ENCODE measurements at places on chromosomes 1 and 21.

- no peak for DNase-seq
Observed at GRCh38 chr1:96259399-96259798, 462.2 kb upstream of the PTBP2 start.

DNA sequence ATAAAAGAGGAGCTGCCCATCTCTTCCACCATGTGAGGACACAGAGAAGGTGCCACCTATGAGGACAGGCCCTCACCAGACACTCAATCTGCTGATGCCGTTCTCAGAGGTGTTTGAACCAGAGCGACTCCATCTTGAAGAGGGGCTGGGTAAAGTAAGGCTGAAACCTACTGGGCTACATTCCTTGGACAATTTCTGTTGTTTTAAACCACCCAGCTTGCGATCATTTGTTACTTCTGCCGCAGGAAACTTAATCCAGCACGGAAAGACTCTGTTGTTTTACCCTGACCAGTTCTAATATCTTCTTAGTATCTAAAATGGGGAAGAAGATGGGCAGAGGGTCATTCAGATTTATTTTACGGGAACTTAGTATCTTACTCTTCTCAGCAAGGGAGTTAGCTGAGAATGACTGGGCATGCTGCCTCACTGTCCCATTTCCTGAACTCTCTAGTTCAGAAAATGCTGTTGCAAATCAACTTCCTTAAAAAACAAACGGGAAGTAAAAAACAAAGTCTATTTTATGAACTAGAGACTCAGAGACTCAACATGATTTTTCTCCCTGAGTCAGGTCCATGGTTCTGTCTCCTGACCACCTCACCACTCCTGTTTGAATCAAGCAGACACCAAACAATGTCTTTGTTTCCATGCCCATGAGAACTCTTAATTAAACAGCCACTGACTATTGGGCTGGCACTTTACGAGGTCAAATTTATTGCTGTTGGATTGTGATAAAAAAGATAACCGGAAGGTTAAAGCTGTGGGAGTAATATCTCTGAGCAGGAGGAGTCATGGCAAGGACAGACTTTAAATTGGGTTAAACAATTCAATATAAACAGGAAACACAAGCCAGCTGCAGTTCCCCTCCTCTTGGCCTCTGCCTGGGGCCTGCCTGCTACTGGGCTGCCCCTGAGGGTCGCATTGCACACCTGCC, 23.8 kb upstream of the IFNAR1 start:
- DNase-seq = no peak

GRCh38 chr1:204003536-204003935, 69.4 kb upstream of the SOX13 start:
- no peak for DNase-seq

- DNase-seq = no peak
Observed at GRCh38 chr1:221732052-221732451, 9.8 kb downstream of the DUSP10 start.

- no peak for DNase-seq
Observed at GRCh38 chr1:203669739-203670138, 43.1 kb downstream of the ATP2B4 start.

GRCh38 chr1:17892851-17893250, 137.7 kb downstream of the ACTL8 start:
- no peak for DNase-seq

- no peak for DNase-seq
Observed at GRCh38 chr1:186002406-186002805, 268.2 kb downstream of the HMCN1 start.

DNA sequence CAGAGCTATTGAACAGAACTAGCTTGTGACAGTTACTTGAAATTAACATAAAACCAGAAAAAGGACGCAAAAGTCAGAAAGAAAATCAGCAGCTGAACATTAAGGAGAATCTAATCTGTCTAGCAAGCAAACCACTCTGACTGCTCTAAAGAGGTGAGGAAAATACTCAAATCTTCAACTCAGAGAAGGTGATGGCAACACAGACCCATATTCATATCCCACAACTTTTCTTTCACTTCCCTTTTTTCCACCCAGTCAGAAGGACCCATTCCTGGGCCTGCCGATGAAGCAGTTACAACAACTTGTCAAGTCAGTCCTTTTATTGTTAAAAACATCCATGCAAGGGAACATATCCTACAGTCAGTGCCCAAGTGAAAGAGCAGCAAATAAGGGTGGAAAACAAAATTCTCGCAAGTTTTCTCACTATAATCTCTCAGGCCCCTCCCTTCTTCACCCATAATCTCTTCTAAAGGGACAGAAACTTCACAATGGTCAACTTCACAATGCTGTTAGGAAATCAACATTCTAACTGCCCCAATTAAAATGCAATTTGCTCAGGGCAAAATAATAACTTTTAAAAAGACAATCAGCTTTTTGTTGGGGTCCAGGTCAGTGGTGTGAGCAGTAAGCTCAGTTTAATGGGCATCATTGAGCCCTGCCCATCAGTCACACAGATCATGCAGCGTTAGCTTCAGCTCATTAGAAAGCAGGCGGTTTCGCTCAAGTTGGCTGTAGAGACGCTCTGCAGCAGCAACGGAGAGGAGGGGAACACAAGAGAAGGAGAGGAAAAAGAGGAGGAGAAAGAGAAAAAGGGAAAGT, 3.6 kb upstream of the NUP210L start:
- DNase-seq = no peak

DNA sequence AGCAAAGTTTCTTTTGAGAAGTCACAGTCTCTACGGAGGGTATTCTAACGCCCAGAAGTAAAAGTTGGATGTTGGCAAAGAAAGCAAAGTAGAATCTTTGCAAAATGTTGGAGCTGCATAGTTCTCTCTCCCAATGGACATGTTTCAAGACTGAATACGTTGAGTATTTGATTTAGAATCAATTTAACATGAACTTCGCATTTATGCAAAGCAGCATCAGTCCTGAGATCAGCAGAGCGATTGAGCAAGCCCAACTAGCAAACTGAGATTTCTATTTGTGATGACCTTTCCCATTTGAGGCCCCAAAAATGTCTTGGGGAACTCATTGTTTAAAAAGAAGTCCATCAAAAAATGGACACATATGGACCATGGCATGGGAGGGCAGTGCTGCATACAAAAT, 8.0 kb downstream of the RUNX1 start:
- no peak for DNase-seq

DNA sequence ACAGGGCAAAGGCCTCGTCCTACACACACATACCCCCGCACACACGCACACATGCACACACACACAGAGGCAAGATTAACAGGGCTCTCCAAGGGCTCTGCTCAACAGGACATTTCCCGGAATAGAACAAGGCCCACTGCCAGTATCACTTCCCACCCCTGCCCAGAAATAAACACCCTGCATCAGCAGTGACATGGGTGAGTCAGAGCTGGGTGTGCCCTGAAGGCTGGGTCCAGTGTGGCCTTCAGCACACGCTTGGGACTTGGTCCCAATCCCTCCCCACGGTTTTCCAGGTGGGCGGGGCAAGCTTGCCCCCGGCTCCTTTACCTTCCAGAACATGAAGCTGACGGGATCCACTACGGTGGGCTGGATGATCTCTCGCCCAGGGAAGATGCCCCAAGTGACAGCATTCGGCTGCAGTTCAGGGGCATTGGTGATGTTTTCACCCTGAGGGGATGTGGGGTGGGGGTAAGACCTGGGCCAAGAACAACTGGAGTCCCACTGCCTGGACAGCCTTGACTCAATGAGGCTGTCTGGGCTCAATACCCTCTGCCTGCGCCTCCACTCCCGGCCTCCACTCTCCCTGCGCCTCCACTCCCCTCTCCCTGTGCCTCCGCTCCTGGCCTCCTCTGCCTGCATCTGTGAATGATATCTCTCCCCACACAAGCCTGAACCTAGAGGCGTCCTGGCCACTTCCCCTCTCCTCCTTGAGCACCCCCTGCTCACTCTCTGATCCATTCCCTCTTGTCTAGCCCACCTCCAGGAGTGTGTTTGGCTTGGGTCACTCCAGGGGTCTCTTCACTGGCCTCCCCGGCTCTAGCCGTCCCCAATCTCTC, 14.7 kb downstream of the MTHFR start:
- no peak for DNase-seq

GRCh38 chr21:43908167-43908566, 43.1 kb downstream of the AGPAT3 start:
- no peak for DNase-seq

GRCh38 chr1:61083013-61083806, 849 bp downstream of the NFIA start:
- peak; percentile 15 for DNase-seq

DNA sequence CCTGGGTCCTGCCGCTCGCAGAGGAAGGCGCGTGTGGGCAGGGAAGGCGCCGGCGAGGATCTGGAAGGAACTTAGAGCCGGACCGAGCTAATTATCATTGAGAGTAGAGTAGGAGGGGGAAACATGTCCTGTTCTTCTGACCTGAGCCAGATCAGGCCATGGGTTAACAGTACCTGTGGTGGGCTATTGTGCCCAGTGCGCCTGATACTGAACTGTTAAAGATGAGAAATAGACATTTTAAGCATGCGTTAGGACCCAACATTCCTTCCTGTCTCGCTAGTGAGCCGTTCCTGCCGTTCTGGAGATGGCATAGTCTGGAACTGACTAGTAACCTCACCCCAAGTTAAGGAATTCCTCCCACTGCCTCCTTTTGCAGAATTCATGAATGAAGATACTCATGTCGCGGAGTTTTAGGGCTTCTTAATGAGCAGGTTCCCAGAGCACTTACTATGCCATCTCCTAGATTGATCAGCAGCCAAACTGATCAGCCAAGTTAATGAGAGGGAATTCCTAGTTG, 870 bp downstream of the STRIP1 start:
- DNase-seq = no peak

DNA sequence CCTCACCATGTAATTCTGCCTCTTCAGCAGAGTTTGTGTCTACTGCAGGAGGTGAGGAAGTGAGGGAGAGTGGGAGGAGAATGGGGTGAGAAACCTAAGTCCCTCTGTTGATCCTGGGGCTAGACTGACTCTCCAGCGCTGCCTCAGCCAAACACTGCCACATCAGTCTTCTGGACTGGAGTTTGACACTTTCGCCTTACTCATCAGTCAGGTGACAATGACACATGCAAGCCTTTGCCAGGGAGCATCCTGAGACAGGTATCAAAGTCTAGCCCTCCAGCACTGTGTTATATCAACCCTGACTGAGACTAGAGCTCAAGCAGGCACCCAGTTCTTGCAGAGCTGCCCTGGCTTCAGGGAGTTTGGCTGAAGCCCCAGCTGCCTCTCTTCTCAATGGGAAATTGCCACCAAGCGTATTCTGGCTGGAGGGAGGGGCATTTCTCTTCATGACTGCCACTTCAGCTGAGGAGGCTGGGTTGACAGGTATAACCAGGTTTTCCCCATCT, 33.3 kb upstream of the SUCO start:
- DNase-seq = peak; percentile 4

DNA sequence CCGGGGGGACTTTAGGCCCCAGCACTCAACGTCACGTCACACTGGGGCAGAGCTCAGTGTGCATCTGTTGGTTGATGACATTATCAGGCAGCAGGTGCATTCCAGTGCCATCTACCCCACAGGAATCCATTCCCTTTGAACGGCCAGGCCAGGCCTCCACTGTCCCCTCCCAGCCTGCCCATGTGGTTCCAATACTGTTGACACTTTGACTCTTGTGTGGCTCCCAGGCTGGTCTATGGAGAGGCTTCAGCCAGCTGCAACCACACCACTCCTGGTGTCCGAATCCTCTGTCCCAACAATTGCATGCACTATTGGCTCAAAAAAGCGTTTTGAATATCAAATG, 92.0 kb upstream of the SIM2 start:
- no peak for DNase-seq

DNA sequence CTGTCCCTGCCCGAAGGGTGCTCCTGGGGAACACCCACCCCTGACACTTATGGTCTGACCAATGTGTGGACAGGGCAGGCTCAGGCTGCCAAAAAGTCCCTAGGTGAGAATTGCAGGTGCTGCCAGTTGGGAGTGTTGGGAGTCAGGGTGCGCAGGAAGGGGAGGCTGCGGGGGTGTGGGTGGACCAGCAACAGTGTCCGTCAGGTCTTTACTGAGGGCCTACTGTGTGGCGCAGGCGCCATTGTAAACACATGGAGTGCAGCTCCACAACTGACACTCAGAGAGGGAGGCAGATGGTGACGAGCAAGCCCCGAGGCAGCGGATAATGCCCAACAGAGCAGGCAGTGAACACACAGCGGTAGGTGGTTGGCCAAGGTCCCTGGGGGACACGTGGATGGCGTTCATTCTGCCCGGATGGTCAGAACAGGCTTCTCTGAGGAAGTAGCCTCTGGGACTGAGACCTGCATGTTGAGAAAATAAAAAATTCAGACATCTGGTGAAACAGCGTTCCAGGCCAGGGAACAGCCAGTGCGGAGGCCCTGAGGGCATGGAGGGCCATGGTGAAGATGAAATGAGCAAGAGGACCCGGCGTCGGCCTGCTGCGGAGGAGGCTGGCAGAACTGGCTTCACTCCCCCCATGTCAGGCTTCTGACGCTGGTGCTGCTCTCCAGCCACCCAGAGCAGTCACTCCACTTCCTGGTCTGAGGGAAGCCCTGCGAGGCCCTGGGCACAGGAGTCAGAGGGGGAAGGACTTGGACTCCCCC, 136.2 kb upstream of the ZBTB40 start:
- no peak for DNase-seq

DNA sequence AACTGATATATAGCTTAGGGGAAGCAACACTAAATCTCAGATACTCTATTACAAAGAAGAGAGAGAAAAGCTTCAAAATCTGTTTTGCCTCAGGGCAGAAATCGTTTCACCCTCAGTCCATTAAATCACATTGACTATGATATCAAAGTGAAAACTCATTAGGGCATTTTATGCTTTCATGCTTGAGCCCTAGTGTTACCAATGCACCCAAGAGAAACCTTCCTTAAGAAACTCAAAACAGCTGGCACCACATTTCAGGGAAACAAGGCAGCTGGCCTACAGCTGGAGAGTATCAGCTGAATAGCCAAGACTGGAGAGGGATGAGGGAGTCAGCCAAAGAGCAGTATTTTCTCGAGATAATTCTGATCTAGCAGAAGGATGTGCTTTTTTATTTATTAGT, 14.9 kb downstream of the COLGALT2 start:
- DNase-seq = no peak

GRCh38 chr1:203661572-203661971, 34.9 kb downstream of the ATP2B4 start:
- no peak for DNase-seq

DNA sequence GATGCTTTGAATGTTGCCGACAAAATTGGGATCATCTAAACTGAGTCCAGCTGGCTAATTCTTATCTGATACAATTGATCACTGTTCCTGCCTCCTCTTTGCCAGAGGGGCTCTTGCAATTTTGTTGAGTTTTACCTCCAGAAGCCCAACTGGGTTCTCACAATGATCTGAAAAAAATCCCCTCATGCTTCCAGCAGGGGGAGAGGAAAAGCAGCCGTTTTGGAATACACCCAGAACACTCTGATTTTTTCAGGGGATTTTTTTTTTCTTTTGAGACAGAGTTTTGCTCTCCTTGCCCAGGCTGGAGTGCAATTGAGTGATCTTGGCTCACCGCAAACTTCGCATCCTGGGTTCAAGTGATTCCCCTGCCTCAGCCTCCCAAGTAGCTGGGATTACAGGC, 13.9 kb upstream of the RERE start:
- no peak for DNase-seq

GRCh38 chr1:55741516-55741915, 526.4 kb upstream of the USP24 start:
- DNase-seq = no peak
